ENCODE measurements at places on chromosomes 6 and 20.

- DNase-seq: no peak
Measured at GRCh38 chr20:4202441-4202840, 187.1 kb upstream of the RNF24 start.

DNA sequence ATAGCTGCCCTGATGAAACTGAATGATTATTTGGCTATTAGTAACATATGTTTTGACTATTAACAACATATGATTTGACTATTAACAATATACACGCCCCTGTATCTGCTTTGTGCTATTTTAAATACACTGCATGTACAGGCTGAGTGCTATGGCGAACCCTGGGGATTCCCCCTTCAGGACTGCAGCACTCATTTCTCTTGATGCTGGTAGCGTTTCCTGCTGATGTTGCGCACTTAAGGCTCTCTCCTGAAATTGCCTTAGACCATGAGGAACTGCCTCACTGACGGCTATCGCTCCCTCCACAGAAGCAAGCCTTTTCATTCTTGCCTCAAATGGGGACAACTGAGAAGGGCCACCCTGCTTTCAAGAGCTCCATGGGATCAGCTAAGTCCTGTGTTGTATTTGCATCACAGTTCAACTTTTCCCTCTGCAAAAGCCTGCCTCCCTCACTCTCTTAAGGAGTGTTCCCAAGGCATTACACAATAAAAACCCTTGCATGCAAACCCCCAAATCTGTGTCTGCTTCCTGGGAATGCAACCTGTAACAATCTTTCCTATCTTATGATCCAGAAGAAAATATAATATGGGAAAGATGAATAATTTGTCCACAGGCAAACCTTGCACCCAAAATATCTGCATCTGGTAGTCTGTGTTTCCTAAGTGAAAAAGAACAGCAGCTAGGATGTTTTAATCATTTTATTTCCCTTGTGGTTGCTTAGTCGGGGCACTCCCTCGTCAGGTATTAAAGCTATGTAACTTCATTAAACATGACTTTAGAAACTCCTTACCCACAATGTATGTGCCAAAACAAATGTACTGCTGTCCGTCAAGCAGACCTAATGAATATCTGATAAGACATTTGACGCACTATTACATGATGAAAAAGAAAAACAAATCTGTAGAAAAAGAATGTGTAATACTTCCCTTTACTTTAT, 456.4 kb downstream of the COL12A1 start:
- no peak for DNase-seq

DNA sequence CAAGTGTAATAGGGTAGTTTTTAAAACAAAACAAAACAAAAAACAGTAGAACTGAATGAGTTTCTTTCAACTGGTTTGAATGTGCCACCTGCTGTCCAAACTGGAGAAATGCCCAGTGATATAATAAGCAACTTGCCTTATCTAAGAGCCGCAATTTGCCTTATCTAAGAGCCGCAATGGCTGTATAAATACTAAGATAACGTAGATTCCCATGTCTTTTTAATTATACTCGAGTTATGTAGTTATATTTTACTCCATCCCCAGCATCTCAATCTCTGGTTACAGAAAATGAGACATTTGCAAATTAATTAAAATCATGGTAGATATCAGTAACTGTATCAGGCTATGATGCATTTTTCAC, 67.2 kb downstream of the RPP40 start:
- DNase-seq: no peak

- DNase-seq: no peak
Measured at GRCh38 chr6:30761791-30762429, 17.6 kb upstream of the IER3 start.

- no peak for DNase-seq
Measured at GRCh38 chr20:53020376-53020775, 48.2 kb downstream of the TSHZ2 start.

DNA sequence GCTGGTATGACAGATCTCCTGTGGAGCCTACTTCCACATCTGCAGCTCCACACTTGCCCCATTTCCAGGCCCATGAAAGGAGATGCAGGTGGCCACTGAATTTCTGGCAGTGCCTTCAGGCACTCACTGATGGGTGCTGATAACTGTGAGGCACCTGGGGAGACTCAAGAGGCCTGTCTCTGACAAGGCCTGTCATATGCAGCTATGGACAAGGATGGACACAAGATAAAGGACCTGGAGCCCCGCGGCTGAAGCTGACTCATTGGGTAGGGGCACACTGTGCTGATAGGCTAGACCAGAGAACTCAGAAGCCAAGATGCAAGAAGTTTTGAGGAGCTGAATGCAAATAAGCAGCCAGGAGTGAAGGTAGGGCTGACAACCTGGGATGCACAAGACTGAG, 81.0 kb upstream of the LRFN2 start:
- DNase-seq: no peak

DNA sequence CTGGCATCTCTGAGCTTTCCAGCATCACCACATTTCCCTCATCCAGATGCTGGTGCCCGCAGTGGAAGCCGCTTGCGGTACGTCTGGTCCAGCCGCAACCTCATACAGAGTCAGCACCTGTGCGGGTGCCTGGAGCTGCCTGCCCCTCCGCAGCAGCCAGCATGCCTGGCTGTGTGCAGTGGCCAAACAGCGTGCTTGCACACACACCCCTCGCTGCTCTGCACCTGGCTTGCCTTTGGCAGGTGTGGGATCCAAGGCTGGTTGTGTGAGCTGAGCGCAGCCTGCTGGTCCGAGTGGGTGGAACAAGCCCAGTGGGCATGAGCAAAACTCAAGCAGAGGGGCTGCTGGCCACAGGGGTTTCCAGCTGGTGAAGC, 3.1 kb upstream of the HINT3 start:
- peak; percentile 59 for DNase-seq
